ENCODE measurements at places on chromosomes 1 and 21.
A peak's percentile ranks its signal among the peaks of the same experiment; 100 is the strongest.

- peak; percentile 77 for DNase-seq
Measured at GRCh38 chr1:84944767-84945486, 51.9 kb upstream of the LPAR3 start.

DNA sequence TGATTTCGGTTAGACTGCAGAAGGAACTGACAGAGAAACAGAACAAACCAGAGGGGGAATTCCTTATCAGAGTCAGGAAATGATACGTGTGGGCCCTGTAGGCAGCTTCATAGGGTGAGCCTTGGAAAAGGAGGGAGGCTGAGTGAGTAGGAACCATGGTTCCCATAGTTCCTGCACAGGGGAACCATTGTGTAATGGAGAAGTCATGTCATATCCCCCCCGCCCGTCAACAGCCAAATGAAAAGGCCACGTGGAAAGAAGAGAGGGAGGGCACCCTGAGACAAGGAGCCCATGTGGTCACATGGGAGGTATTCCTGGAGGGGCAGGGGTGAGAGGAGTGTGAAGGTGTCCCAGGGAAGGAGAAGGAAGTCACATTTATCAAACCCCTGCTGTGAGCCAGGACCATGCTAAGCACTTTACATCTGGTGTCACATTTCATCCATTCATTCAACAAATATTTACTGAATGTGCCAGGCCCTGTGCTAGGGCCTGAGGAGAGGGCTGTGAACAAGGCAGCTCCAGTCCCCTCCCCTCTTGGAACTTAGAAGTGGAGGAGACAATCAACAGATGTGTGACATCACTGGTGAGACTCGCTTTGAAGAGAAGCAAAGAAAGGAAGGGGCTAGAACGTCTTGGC lies 15.7 kb upstream of the FGR start:
- DNase-seq, result no peak

GRCh38 chr1:228804640-228805413 lies 69.5 kb downstream of the RHOU start:
- DNase-seq, result no peak

DNA sequence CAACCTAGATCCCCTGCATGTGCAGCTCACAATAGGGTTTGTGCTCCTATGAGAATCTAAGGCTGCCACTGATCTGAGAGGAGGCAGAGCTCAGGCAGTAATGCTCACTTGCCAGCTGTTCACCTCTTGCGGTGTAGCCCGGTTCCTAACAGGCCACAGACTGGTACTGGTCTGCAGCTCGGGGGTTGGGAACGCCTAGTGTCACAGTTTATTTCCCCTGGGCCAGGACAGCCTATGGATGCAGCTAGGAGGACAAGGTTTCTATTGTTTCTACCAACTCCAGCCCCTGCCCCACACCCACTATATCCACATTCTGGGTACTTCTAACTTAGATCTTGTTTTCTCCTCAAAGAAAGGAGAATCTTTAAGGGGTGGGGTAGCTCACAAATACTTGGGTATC lies 58.7 kb upstream of the PRRC2C start:
- DNase-seq, result no peak

GRCh38 chr1:180610556-180611015 lies 21.2 kb upstream of the XPR1 start:
- no peak for DNase-seq

- DNase-seq, result no peak
Measured at GRCh38 chr1:179952186-179952585, 2.4 kb upstream of the CEP350 start.

GRCh38 chr1:46790446-46791101 lies 8.3 kb upstream of the CYP4B1 start:
- DNase-seq, result no peak

DNA sequence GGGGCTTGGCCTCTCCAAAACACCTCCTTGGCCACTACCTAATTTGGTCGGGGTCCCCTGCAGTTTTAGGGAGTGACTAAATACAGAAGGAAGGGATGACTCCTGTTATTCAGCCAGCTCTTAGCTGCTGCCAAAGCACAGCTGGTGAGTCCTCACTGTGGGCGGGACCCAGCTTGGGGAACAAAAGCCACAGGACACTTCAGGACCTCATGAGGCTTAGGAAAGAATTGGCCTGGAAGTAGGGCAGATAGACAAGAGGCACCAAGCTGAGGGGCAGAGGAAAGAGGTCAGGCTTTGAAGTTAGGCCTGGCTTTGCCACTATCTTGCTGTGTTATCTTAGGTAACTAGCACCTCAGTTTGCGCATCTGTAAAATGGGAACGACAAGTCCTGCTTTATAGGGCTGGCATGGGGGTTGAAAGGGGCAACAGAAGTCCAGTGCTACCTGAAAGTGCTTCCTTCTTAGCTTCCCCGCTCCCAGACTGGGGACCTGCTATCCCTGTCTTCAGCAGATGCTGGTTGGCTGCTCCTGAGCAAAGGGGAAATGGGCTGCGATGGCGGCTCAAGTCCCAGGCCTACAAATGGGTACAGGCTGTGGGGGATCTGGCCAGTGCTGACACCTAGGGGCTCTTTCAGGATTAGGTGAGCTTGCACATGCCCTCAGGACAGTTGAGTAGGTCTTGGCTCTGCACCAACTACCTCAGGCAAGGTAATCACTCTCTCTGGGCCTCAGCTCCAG lies 15.7 kb downstream of the IFI6 start:
- DNase-seq, result no peak

GRCh38 chr1:171984850-171985485 lies 143.7 kb downstream of the DNM3 start:
- no peak for DNase-seq

- DNase-seq, result no peak
Measured at GRCh38 chr21:19987671-19988070, 1010.5 kb upstream of the NCAM2 start.

DNA sequence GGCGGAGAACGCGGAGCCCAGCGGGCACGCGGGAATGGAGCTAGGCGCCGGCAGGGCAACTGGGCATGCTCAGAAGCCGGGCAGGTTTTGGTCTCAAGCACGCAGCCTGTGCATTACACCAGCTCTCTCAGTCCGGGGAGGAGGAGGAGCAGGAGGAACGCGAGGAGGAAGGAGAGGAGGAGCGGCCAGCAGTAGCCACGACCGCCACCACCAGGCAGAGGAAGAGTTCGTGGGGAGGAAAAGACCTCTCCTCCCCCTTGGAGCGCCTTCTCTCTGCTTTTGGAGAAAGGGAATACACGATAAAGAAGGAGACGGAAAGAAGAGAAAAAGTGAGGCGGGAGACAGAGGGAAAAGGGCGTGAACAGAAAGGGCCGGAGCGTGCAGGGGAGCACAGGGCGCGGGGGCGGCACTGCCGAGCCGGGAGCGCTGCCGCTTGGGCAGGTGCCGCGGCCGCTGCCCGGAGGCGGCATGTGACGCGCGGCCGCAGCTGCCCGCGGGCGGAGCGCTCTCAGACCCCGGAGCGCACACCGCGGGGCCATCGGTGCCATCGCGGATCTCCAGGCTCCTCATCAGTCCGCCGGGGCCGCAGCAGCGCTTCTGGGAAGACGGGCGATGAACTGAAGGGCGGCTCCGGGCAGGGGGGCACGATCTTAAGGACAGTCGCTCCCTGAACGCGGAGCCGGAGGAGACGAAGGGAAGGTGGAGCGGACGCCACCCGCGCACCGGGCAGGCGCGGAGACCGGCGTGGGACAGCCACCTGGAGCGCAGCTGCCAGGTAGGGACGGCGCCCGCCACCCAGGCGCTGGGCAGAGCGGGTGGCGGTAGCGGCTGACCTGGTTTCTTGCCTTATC lies at the start of gene CHRM3:
Gene CHRM3, plus strand, starts transcription at position 116 of the 851 bp plus-strand sequence. CDS start 520,884 bp downstream, outside the sequence.
- DNase-seq, result no peak

GRCh38 chr1:7363450-7363849 lies 407.6 kb upstream of the VAMP3 start:
- DNase-seq, result no peak

GRCh38 chr1:232844791-232845190 lies 39.6 kb downstream of the MAP10 start:
- no peak for DNase-seq

DNA sequence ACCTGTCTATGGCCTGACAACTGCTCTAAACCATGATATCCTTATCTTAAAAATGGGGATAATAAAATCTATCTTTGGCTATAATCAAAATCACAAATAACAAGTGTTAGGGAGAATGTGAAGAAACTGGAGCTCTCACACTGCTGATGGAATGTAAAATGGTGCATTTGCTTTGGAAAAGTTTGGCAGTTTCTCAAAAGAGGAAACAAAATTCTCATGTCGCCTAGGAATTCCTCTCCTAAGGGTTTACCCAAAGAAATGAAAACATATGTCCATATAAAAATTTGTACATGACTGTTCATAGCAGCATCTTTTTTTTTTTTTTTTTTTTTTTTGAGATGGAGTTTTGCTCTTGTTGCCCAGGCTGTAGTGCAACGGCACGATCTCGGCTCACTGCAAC lies 64.3 kb downstream of the ZNF281 start:
- DNase-seq, result no peak

- no peak for DNase-seq
Measured at GRCh38 chr1:7831458-7831857, 21.4 kb downstream of the UTS2 start.

- no peak for DNase-seq
Measured at GRCh38 chr1:15469361-15469760, 6.5 kb upstream of the CELA2B start.

DNA sequence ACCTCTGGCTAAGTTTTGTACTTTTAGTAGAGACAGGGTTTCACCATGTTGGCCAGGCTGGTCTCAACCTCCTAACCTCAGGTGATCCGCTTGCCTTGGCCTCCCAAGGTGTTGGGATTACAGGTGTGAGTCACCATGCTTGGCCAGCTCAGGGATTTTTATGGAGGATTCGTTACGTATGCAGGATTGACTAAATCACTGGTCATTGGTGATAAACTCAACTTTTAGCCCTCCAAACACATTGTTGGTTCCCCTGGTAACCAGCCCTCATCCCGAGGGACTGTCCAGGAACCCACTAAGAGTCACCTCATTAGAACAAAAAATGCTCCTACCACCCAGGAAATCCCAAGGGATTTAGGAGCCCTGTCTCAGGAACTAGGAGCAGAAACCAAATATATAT lies 40.4 kb downstream of the ST3GAL3 start:
- no peak for DNase-seq

GRCh38 chr1:113003751-113004690 lies 48.0 kb upstream of the SLC16A1 start:
- DNase-seq, result no peak

- DNase-seq, result no peak
Measured at GRCh38 chr1:62991152-62991551, 207.2 kb downstream of the ATG4C start.

DNA sequence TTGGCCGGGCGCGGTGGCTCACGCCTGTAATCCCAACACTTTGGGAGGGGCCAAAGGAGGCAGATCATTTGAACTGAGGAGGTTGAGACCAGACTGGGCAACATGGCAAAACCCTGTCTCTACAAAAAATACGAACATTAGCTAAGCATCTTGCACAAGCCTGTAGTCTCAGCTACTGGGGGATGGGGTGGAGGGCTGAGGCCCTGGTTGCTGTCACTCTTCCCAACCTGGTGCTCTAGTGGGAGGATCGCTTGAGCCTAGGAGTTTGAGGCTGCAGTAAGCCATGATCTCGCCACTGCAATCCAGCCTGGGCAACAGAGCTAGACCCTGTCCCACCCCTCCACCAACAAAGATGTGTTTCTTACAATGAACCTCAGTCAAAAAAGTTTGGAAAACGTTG lies 2.8 kb downstream of the PHGDH start:
- no peak for DNase-seq

All from central memory CD8-positive, alpha-beta T cell (primary cell).